Left hindlimb (tissue), 1 donor: ENCODE measurements at places on chromosomes 6 and 20.

GRCh38 chr6:11139051-11139960 is 27.8 kb upstream of the ERVFRD-1 start:
- DNase-seq, result no peak

DNA sequence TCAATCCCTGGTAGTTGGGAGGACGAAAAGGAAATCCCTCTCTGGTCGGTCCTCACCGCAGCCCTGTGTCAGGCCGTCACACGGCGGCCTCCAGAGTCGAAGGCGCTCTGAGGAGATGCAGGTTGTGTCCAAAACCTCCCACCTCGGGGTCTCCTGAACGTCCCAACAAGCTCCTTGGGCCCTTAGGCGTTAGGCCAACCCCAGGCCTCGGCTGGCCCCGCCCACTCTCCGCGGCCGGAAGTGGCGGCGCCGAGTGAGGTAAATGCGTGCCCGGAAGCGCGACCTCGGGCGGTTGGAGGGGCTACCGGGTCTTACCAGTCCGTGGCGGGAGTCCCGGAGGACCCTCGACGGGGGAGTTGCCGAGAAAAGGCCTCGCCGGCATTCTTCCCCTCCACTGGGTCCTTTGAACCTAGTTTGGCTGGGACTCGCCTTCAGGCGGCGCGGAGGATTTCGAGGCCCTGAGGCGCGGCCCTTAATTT is at the start of gene TDRD6:
Gene TDRD6 (plus strand): TSS at position 267 of the 479 bp plus-strand sequence. CDS start 244 bp downstream, outside the sequence.
- no peak for DNase-seq

DNA sequence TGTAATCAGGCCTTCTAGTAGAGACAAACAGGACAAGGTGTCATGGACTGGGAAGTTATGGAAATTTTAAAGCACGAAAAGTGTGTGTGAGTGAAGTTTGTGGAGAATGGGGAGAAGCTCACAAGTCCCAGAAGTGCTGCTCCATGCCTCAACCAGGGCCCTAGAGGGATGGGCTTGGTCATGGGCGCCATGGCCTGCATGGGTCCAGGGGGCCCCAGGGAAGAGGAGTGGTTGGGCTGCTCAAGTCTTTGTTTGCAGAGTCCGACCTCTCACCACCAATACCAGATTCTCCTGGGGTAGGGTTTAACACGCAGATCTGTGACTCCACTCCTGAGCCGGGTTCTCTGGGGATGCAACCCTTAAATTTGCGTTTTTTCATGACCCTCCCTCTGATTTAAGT is 88.4 kb downstream of the FAM120B start:
- no peak for DNase-seq

DNA sequence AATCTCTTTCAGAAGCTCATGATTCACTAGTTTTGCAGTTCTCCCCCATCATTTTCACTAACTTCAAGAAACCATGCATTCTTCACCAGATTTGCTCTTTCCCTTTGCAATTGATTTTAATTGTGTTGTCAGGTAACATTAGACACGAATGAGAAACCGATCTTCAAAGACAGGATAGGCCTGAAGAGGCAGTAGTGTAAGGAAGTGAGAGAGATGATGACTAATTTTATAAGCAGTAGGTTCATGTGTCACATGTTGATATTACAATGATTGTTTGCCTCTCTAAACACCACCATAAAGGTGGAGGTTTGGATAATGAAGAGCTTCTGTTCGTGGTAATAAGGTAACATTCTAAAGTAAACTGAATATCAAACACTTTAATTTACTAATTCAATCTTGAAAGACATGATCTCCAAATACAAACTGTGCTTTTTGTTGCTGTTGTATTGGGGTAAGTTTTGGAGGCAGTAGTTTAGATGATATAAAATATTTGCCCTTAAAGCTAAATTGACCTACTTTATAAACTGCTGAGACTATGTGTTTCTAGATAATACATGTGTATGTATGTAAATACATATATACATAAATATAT is 207.2 kb downstream of the PHACTR1 start:
- DNase-seq, result no peak

- no peak for DNase-seq
These were observed 165.3 kb downstream of the ZMYND8 start for GRCh38 chr20:47191074-47191673.

DNA sequence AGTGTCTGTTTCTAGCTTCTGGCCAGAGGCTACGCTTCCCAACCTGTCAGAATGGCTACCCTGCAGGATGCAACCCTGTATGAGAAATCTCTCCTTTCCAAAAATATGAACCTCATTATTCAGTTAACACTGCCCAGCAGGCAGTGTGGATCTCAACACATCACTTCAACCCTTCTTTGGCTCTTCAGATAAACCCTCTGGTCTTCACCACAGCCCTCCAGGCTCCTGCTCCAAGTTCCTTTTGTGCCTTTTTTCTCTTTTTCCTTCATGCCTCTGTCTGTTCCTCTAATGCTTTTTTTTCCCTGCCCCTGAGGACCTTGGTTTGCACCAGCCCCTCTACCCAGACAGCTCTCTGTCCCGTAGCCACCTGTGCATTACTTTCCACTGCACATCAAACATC is 207.4 kb downstream of the MYLK4 start:
- no peak for DNase-seq

DNA sequence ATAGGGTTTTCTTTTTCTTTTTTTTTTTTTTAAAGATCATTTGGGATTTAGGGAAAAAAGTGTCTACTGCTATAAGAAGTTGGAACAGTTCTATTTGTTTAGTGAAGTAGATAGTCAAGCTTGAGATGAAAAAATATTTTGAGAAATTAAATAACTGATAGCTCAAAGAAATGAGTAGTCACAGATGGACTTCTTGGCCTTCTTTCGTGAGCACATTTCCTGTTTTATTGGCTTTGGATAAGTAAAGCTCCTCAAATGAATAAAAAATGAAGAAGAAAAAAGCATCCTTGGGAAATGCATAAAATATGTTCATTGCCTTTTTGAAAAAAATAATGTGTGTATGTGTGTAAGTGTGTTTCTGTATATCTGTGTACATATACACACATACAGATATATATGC is 515.9 kb downstream of the GRIK2 start:
- no peak for DNase-seq

GRCh38 chr20:21586682-21587081 is 72.8 kb upstream of the NKX2-2 start:
- DNase-seq, result no peak

DNA sequence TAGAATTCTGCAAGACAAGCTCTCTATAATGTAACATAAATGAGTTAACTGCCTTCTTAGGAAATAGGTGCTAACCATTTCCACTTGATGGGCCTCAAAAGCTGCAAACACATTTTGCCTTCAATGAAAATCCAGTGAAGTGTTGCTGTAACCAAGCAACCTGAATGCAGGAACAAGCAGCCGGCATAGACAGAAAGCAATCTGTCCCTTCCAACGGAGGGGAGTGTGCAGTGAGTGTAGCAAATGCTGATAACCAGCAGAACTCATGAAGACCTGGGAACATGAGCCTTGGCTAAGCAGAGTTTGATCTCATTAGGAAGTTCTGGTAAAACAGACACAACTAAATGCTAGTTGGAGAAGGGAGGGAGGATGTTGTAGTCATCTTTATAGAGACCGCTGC is 697.8 kb downstream of the KIF16B start:
- no peak for DNase-seq

- DNase-seq, result no peak
These were observed 116.9 kb downstream of the TMEM242 start for GRCh38 chr6:157206359-157206815.

DNA sequence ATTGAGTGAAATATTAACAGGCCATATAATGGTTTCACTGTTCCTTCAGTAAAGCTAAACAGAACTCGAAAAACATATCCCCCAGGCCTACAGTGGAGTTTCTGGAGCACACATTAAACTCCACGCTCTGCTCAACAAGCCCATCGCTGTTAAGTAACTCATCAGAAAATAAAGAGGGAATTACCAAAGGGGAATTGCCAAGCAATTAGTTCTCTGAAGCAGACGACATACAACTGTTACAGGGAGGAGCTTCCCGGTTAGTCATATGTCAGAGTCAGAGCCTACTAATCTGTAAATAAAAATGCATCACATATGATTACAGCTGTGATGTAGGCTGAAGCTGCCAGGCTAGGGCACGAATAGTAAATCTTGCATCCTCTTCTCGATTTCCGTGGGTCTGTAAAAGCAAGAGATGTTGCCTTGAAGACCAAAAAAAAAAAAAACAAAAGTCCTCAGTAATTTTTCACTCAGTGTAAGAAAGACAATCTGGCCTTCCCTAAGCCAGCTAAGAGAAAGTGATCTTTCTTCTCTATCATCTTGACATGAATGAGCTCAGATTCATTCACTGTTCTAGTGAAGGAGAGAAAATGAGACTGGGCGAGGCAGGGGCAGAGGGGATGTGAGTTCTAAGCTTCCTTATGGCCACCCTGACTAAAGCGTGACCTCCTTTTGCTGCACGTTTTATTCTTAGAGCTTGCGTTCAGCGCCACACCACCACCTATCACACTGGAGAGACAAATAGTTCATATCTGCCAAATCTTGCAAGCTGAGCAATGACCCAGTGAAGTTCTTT is 13.8 kb downstream of the ATXN1 start:
- no peak for DNase-seq

DNA sequence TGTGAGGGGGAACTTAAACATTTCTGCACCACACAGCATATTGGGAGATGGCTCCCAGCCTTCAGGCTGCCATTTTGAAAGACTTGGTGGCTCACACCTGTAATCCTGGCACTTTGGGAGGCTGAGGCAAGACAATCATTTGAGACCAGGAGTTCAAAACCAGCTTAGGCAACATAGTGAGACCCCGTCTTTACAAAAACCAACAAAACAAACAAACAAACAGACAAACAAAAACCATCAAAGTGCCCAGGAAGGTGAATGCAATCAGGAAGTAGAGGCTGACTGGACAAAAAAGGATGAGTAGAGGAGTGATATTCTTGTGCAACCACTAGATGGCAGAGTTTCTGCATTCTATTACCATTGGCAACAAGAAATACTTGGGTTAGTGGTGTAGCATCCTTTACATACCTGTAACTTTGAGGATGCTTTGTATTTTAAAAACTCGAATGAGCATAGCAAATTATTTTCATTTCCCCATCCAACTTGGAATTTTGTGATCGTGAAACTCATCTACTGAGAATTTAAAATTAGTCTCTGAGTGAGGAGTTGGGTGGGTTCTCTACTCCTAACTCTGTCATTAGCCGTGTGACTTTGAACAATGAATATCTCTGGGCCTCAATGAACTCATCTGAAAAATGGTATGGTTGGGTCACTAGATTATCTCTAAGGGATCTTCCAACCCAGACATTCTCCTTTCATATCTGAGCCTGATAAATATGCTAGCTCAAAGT is 84.4 kb downstream of the CRYBG1 start:
- no peak for DNase-seq

GRCh38 chr6:73375216-73375615 is 5.5 kb upstream of the OOEP start:
- no peak for DNase-seq
